ENCODE measurements at places on chromosomes 5 and 9. TPM values are rescaled to one million over a fixed set of nuclear protein-coding genes. Genes with fewer than 3 reads are reported as not detected.

- DNase-seq: no peak
These were observed 4.4 kb downstream of the GDNF start for GRCh38 chr5:37835380-37835973.

DNA sequence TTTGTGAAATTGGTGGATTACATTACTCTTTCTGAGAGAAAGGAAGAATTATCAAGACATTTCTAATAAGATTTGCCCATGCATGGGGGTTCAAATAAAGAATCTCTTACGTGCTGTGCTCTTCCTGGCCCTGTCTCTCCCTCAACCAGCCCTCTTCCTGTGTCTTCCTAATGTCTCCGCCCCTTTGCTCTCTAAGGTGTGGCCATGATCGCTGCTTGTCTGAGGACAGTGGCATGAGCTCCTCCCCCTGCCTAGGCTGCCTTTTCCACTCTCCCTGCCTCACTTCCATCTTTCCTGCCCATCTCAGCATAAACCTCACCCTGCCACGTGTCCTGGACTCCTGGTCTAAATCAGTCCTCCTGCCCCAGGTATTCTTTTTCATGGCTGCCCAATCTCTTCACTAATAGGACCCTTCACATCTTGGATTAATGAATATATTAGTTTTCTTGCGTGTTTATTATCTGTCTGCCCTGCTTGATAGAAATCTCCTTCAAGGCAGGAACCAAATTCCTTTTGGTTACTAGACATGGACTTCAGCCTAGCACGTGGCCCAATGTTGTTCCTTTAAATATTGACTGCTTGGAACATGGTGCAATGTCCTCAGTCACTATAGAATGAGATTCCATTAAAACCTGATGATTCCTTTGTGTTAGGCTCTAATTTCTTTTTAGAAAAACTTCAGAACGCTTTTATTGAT, 122.3 kb downstream of the MTRR start:
- DNase-seq: no peak

DNA sequence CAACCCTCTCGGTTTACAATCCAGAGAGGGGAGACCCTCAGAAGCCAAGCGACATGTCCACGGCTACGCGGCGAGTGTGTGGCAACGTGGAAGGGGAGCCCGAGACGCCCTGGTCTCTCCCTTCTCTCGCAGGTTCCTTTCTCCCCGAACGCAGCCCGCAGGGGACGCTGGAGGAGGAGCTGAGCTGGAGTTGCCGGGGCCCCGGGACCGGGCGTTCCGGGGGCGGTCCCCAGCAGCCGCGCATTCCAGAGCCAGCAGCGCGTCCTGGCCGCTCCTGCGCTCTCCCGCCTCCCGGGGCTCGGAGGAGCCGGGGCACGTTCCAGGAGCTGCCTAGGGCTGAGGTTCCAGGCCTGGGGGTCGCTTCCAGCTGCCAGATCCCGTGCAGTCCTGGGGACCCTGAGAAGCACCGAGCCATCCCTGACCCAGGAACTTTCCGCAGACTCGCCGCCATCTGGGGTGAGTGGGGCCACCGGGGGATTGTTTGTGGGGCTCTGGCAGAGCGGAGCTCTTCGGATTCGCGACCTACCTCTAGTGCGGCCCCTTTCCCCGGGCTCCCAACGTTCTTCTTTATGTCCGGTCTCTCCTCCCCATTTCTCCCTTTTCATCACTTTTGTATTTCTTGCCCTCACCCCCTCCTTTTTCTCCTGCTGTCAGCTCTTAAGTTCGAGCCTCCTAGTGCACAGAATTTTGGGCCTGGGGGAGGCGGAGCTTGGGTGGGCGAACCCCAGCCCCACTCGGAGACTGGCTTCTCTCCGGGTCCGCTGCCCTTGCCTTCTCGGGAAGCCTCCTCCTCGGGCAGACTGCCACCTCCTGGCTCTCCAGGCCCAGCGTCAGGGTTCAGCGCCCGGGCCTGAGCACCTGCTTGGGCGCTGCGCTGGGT, at the start of gene SMIM3:
Gene SMIM3 (plus strand): TSS at position 241 of the 880 bp plus-strand sequence. CDS start 16,684 bp downstream, outside the sequence.
- DNase-seq: peak; percentile 90

GRCh38 chr9:120956862-120957261, 30.3 kb upstream of the TRAF1 start:
- no peak for DNase-seq

DNA sequence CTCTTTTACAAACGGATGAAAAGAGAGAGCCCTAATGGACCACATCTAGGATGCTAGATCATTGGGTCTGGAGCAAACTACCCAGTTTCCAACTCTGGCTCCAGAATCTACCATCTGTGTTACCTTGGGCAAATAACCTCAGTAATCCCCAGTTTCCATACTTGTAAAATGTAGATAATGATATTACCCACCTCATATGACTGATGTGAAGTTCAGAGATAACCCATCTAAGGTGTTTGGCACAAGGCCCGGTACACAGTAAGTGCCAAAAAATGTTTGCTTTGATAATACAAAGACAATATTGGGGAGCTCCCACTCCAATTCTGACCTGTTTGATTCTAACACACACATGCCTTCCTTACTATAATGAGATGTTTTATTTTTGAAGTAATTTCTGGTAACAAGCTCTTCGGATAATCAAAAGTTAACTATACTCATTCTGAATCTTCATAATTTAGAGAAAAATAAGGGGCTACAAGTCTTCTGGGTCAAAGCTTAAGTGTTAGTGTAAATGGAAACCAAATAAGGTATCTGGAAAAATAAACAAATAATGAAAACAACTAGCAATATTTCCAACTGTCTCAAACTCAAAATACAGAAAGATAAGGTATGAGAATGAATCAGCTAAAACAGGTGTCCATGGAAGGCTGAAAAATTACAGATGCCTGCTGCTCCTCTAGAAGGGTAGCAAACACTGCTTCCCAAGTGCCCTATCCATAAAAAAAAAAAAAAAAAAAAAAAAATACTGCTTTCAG, 30.4 kb downstream of the ELL2 start:
- no peak for DNase-seq

GRCh38 chr9:102106439-102106838, 368.0 kb upstream of the GRIN3A start:
- no peak for DNase-seq

DNA sequence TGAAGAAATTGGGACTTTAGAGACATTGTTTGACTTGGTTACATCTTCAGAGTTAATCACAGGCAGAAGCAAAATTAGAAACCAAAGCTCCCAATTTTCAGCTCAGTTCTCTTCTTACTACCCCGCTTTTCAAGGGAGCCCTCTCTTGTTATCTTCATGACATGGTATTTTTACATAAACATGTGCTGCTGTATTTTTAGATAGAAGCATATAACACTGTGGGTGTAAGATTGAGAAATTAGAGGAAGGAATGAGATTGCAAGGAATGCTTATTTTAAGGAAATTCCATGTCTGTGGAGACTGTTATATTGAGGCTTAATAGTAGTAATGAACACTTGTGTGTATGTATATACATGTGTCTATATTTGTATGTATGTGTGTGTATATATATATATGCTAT, 401.6 kb downstream of the TMEM232 start:
- no peak for DNase-seq

GRCh38 chr5:67146574-67146973, 50.0 kb downstream of the CD180 start:
- DNase-seq: no peak

DNA sequence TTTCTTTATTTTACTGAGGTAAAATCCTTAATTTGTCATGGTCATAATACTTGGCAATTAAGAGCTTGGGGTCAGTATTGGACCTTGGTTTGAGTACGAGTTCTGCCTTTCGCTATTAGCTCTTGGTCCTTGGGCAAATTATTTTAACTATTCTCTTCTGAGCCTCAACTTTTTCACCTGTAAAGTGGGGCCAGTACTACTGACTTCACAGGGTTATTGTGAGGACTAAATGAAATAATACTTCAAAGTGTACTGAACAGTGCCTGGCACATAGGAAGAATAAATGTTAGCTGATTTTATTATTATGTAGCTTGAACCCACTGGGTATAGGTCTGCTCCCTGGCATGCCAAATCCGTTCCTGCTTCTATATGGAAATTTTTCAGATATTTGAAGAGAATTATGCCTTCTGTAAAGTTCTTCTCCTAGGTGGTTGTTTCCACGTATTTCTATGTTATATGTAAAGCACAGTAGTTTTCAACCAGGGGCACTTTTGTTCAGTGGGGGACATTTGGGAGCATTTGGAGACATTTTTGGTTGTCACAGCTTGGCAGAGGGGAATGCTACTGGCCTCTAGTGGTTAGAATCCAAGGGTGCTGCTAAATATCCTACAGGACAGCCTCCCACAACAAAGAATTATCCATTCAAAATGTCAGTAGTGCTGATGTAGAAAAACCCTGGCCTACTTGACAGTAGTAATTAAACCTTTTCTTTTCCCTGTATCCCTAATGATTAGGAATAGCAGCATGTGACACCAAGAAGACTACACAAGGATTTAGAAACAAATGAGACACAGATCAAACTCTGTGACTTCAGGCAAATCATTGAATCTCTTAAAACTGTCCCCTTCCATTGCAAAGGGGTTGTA, 4.5 kb downstream of the RCL1 start:
- peak; percentile 32 for DNase-seq

GRCh38 chr9:84513473-84513872, 156.1 kb upstream of the NTRK2 start:
- DNase-seq: peak; percentile 29

GRCh38 chr9:99582814-99583213, 238.9 kb upstream of the NR4A3 start:
- no peak for DNase-seq

Gene INSL4
- 0.13 TPM for total RNA-seq

Gene IL31RA
- 0.44 TPM for total RNA-seq

Gene PROB1
- 0.63 TPM for total RNA-seq

Gene CREBRF
- 22.9 TPM for total RNA-seq

Data from hepatocyte (in vitro differentiated cells).